ENCODE measurements at places on chromosomes 2 and 18. TPM values are rescaled to one million over a fixed set of nuclear protein-coding genes. Genes with fewer than 3 reads are reported as not detected.

The TMEM198 gene
- total RNA-seq = 1.9 TPM

The DSG2 gene
- 1.4 TPM for total RNA-seq

The CNGA3 gene
- total RNA-seq = not detected

The EPG5 gene
- 14.1 TPM for total RNA-seq

The TWIST2 gene
- total RNA-seq = 114 TPM

The DSC2 gene
- 3.7 TPM for total RNA-seq

The VIT gene
- total RNA-seq = 3.4 TPM

The VSNL1 gene
- total RNA-seq = 0.09 TPM

The SLC16A14 gene
- 0.23 TPM for total RNA-seq

The CROCC2 gene
- not detected for total RNA-seq

The CCDC74A gene
- 16.9 TPM for total RNA-seq

The REG3A gene
- total RNA-seq = not detected

The SLC9A4 gene
- not detected for total RNA-seq

The KLHL14 gene
- not detected for total RNA-seq

The RAB6C gene
- total RNA-seq = not detected

The ELMOD3 gene
- total RNA-seq = 10.0 TPM

The PLEK gene
- not detected for total RNA-seq

The SPDYA gene
- total RNA-seq = not detected

The REV1 gene
- total RNA-seq = 18.8 TPM

The DES gene
- 165 TPM for total RNA-seq

The CPO gene
- not detected for total RNA-seq

The ING5 gene
- total RNA-seq = 27.6 TPM

The TEX44 gene
- not detected for total RNA-seq

The DNAH7 gene
- 0.35 TPM for total RNA-seq

The VWA3B gene
- total RNA-seq = not detected

The IL37 gene
- total RNA-seq = not detected

The FOXD4L1 gene
- not detected for total RNA-seq

The SLC4A1AP gene
- total RNA-seq = 17.3 TPM

The CHST10 gene
- 5.7 TPM for total RNA-seq

The SOWAHC gene
- 14.2 TPM for total RNA-seq

The PDCD1 gene
- total RNA-seq = 0.12 TPM

The TRAPPC8 gene
- 20.8 TPM for total RNA-seq

The ST3GAL5 gene
- total RNA-seq = 27.1 TPM

The SLC8A1 gene
- 7.9 TPM for total RNA-seq

The FAP gene
- 62.3 TPM for total RNA-seq

The SLC9A2 gene
- total RNA-seq = not detected

The AKAIN1 gene
- total RNA-seq = not detected

The GBX2 gene
- not detected for total RNA-seq

The DSEL gene
- 32.3 TPM for total RNA-seq

The CHRND gene
- 0.26 TPM for total RNA-seq

The SRSF7 gene
- total RNA-seq = 35.4 TPM

The NMS gene
- total RNA-seq = not detected

The TGFA gene
- total RNA-seq = not detected

The SP5 gene
- not detected for total RNA-seq

The KIAA1328 gene
- 5.7 TPM for total RNA-seq

The RFX8 gene
- 0.12 TPM for total RNA-seq

The GAD1 gene
- total RNA-seq = not detected

The PRADC1 gene
- 68.3 TPM for total RNA-seq

The GAREM1 gene
- 7.4 TPM for total RNA-seq

The C2orf78 gene
- not detected for total RNA-seq

The CYP27A1 gene
- 3.7 TPM for total RNA-seq

The NT5DC4 gene
- not detected for total RNA-seq

The DYSF gene
- 0.70 TPM for total RNA-seq

The IL36RN gene
- total RNA-seq = not detected

The TDRD15 gene
- not detected for total RNA-seq

The RALB gene
- total RNA-seq = 35.8 TPM

All from pericardium fibroblast (primary cell).